ENCODE measurements at places on chromosomes 6 and 20.
A peak's percentile ranks its signal among the peaks of the same experiment; 100 is the strongest.

- DNase-seq, result no peak
Measured at GRCh38 chr6:161411265-161411944, 137.5 kb upstream of the AGPAT4 start.

GRCh38 chr20:3400260-3401155, 7.0 kb downstream of the DNAAF9 start:
- DNase-seq, result no peak

GRCh38 chr6:3431994-3432393, 24.9 kb downstream of the SLC22A23 start:
- DNase-seq, result no peak

GRCh38 chr6:148967541-148967956, 220.7 kb downstream of the UST start:
- DNase-seq, result no peak

- DNase-seq, result no peak
Measured at GRCh38 chr6:17281497-17282481, 628 bp downstream of the RBM24 start.

DNA sequence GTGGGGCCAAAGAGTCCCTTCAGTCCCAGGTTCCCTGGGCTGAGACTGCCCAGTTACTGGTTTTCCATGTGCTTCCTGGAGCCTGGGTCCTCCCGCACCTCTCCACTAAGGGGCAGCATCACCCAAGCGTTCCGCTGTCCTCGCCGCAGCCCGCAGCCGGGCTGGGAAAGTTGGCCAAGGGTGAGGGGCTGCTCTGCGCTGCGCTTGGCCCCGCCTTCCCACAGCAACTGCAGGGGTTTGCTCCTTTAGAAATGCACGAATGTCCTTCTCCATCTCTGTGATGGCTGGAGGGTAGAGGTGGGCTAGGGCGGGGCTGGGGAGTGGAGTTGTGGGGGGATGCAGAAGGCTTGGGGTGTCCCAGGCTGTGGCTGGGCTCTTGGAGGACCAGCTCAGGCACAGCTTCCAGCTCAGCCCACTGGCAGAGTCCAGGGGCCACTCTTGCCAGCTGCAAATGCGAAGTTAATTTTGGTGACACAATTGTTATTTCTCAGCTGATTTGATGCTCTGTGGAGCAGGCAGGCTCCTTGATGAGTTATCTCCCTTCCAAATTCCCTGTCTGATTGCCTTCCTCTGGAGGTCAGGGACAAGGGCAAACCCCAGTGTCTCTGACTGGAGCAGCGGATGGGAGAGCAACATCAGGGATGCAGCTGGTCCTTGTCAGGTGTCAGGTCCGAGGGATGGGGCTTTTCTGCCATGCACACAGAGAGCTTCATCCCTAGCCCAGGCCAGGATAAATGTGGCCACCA, 63.2 kb downstream of the NOL4L start:
- DNase-seq, result peak; percentile 49

DNA sequence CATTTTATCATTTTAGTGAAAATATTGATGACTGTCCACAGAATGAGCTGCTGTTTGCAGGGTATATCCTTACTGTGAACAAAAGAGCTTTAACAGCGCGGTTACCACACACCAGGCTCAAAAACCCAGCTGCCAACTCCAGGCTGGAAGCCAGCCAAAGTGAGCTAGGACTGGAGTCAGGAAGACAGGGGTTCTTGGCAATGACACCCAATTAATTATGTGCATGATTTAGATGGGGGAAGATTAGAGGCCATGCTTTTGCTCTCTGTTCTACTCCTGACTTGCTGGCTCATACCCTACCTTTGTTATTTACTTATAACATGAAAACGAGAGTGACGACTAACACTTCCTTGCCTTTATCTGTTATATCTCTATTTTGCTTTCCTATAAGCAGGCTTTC, 128.9 kb upstream of the SHLD1 start:
- no peak for DNase-seq

DNA sequence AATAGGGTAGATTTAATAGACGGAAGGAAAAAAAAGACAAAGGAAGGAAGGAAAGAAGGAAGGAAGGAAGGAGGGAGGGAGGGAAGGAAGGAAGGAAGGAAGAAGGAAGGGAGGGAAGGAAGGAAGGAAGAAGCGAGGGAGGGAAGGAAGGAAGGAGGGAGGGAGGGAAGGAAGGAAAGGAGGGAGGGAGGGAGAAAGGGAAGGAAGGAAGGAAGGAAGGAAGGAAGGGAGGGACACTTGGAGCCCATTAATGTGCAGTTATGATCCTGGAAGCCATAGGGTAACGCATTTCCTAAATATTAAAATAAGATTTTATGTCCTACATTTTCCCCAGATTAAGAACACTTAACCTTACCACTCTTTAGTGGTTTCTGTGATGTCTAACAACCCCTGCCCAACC, 465.7 kb downstream of the ADGRB3 start:
- no peak for DNase-seq

DNA sequence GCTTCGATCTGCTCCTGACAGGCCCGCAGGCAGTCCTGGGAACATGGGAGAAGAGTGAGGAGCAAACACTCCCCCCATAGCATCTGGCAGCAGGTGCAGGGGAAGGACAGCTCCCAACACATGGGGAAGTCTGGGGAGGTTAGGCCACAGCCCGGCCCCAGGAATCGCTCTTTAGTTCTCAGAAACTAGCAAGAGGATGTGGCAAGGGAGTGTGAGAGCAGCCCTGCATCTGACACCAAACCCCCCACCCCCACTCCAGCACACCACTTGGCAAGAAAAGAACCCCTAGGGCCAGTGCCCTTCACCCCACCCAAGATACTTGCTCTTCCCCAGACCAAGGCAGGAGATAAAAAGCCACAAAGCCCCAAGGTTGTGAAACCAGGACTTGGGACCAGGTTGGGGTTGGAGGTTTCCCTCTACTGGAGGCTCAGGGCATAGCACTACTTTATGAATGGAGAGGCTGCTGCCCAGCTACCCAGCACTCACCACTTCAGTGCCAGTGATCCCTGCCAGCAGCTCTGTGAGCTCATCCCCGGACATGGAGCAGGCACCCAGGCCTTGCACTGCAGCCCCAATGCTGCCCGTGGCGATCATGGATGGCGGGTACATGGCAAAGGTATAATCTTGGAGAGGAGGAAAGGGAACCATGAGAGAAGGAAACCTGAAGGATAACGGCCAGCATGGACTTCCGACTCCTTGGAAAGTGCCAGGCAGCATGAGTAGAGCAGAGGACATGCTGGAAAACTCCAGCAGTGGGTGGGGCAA, 5.4 kb downstream of the CCND3 start:
- DNase-seq, result peak; percentile 69

- no peak for DNase-seq
Measured at GRCh38 chr6:157343732-157344131, 20.4 kb upstream of the TMEM242 start.

DNA sequence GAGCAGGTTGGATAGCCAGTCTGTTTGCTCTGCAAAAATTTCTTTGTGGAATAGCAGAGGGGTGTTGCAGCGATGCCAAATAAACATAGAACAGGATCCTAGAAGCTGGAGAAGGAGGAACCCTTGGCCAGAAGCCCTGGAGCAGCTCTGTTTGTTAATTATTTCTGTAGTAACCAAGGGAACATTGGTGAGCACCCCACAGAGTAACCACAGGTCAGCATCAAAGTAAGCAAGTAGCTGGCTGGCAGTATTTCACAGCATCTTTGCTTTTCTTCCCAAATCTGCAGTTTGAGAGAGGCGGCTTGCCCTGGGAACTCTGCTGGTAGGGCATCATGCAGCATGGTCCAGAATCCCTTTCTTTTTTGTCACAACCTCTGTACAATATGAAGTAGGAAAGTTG, 12.7 kb upstream of the APMAP start:
- DNase-seq, result no peak

DNA sequence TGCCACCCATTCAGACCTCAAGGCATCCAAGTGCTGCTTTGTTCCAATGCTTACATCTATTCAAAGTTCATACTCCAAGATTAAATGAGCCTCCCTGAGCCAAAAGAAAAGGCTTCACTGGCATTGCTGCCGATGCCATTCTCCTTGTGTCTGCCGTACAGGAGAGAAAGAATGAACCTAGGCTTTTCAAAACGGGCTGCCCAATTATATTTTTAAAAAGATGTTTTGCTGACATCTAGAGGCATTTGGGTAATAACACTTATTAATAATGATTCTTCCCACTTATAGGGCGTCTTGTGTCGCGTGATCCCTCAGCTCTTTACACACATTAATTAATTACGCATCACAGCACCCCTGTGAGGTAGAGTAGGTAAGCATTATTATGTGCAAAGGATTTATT, 545.6 kb downstream of the PKHD1 start:
- no peak for DNase-seq

DNA sequence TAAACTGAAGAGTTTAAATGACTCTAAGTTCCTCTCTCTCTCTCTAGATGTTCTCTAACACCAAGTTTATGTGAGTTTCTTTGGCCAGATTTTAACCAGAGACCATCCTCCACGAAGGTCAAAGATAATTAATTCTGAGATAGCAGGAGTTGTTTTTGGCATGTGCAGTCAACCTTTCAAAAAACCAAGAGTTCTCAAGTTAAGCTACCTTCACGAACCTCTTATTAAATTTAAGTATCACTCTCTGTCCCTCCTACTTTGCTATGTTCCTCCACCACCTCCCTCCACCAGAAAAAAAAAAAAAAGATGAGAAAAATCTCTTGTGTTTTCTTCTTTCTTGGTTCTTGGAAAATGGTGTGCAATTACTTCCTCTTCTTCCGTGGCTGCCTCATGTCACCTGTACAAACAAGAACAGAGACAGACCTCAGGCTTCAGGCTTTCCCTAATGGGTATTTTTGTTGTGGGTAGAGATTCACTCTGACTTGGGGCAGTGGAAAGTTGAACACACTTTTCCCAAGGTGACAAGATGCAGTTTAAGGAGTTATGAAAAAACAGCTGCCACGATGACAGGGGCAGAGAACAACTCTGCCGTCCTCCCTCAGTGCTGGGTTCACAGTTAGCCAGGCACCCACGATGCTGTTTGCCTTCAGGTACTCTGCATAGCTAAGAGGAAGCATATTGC, 64.3 kb downstream of the ADTRP start:
- no peak for DNase-seq
